ENCODE measurements at places on chromosomes 16 and 17.

- no peak for DNase-seq
Measured at GRCh38 chr16:53502331-53503269, at the start of gene AKTIP. AKTIP (minus strand) TSS chr16:53503209; CDS start chr16:53500259, 2,950 bp downstream.

- DNase-seq = peak; percentile 67
Measured at GRCh38 chr17:67431249-67432015, 54.4 kb downstream of the PITPNC1 start.

GRCh38 chr17:50682938-50683337 is 24.8 kb downstream of the ANKRD40 start:
- DNase-seq = no peak

- DNase-seq = peak; percentile 61
Measured at GRCh38 chr17:7548585-7549400, at the start of gene TNFSF12. TNFSF12 (plus strand) TSS chr17:7549058; CDS start chr17:7549154, 96 bp downstream.

- DNase-seq = no peak
Measured at GRCh38 chr17:48191362-48191761, 83.8 kb downstream of the SNX11 start.

DNA sequence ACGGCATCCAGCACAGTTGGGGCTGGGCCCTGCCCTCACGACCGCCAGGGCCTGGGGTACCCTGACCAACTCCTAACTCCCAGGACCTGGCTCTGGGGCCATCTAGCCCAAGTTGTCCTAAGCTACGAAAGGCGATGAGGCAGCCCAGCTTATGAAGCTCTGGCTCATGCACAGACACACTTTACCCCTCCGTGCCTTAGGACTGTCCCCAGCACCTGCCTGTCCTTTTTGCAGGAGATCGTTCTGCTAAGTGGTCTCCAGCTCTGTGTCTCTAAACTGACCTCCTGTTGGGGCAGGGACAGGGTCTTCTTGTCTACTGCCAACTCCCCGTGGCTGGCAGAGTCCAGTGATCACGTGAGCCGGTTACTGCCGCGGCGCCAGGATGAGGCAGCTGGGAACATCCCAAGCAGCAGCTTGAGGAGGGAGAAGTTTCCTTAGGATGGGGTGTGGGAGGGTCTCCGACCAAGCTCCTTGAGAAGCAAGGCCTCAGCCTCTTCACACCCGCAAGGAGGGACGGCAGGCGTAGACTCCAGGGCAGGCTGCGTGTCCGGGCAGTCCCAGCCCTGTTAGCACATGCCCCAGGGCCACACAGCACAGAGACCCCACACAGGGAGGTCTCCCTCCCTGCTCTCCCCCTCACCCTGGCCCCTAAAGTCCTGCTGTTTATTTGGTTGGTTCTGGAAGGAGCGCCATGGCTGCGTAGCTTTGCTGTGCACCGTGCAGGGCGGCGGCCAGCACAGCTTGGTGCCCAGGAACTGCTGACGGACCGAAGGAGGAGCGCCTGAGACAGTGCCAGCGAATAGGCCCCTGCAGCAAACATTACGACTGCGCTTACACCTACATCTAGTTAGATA is 16.4 kb upstream of the METRNL start:
- DNase-seq = peak; percentile 10

Measured in CD4-positive, alpha-beta T cell treated with Interleukin-4 for 1 hour (primary cell).